Fibroblast of the aortic adventitia (primary cell): ENCODE measurements at places on chromosomes 2 and 18. TPM values are rescaled to one million over a fixed set of nuclear protein-coding genes. Genes with fewer than 3 reads are reported as not detected.
A peak's percentile ranks its signal among the peaks of the same experiment; 100 is the strongest.

GRCh38 chr2:38353402-38353801, 23.7 kb downstream of the ATL2 start:
- no peak for DNase-seq

GRCh38 chr2:53969285-53969967, 1.4 kb downstream of the PSME4 start:
- peak; percentile 45 for DNase-seq

DNA sequence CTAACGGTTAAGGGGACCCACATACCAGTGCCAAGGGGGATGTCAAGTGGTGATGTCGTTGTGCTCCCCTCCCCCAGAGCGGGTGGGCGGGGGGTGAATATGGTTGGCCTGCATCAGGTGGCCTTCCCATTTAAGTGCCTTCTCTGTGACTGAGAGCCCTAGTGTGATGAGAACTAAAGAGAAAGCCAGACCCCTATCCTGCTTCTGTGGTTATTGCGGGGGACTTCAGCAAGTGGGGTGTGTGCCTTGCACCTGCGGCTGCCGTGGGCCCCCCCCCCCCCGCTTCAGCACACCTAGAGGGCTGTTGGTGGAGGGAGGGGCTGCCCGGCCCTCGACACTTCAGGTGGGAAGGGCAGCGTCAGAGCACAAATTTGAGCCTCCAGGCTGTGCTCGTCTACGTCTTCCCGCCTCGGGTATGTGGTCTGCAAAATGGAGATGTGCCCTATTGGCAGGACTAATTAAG, 6.1 kb downstream of the CTDSP1 start:
- DNase-seq, result no peak

DNA sequence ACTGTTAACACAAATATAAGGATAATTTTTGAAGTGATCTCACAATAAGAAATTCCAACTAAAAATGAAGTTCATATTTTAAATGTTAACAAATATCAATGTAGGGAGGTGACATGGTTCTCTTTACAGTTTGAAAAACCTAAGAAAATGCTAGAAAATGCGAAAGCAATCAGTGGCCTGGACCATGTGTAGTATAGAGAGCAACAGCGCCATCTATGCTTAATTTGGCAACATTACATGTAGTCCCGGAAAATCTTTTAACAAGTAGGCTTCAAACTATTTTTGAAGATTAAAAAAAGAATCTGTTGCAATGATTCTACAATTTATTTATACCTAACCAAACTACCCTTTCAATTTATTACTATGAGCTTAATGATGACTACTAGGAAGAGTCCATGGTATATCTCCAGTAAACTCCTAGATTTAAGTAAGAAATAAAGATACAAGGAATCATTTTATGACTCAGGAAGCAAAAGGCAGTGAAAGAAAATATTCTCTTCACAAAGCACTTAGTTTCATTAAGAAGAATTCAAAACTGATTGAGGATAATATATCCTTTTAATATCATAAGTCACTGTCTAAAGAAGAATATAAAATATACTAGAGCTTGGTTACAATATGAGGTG, 33.3 kb downstream of the NDUFA10 start:
- DNase-seq, result peak; percentile 83

DNA sequence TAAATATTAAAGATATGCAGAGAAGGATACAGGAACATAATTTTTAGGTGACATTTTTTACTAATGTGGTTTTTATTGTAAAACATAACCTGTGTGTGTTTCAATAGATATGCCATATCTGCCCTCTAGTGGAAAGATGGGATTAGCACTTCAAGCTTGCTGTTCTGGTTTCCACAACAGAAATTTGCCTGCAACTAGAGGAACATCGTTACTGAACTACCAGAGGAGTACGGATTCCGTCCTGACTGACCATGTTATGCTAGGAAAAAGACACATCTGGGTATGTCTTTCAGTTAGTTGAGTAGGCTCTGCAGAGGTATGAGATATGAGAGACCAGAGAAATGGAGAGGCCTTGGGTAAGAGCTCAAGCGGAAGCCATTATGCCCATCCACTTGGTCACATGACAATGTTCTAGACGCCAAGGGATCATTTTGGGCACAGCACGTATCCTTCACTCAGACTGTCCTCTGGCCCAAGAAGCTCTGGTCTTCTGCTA, 104.9 kb downstream of the MBD2 start:
- DNase-seq, result peak; percentile 87

DNA sequence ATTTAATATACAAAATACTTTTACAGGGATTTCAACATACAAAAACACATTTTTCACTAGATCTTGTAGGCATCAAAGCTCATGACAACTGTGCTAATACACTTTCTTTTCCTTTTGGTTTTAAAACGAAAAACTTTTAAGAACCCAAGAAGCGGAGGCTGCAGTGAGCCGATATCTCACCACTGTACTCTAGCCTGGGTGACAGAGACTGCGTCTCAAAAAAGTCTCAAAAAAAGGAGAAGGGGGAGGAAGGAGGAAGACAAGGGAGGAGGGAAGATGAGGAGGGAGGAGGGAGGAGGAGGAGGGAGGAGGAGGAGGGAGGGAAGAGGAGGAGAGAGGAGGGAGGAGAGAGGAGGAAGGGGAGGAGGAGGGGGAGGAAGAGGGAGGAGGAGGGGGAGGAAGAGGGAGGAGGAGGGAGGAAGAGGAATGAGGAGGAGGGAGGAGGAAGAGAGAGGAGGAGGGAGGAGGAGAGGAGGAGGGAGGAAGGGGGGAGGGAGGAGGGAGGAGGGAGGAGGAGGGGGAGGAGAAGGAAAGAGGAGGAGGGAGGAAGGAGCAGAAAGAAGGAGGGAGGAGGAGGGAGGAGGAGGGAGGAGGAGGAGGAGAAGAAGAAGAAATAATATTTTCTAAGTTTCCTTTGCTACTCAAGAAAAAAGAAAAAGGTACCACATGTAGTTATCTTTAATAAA, 13.8 kb downstream of the ROCK2 start:
- peak; percentile 39 for DNase-seq

Gene RUFY4
- not detected in 2 replicates for total RNA-seq

DNA sequence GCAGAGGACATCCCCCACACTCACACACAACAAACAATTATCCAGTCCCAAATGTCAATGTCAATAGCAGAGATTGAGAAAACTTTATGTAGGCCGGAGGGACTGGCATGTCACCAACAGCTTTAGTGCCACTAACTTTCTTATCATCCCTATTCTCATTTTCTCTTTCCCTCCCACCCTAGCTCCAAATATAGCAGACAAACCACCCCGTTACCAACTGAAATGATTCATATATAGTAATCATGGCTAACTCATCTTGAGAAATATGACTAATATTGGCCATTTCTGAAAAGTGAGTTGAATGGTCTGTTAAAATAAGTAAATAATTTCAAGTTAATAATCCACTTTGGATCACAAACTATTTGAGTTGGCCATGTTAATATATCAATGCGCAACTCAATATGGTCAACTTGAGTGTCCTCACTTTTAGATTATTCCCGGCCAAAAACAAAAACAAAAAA, 242.1 kb upstream of the RND3 start:
- DNase-seq, result peak; percentile 18

DNA sequence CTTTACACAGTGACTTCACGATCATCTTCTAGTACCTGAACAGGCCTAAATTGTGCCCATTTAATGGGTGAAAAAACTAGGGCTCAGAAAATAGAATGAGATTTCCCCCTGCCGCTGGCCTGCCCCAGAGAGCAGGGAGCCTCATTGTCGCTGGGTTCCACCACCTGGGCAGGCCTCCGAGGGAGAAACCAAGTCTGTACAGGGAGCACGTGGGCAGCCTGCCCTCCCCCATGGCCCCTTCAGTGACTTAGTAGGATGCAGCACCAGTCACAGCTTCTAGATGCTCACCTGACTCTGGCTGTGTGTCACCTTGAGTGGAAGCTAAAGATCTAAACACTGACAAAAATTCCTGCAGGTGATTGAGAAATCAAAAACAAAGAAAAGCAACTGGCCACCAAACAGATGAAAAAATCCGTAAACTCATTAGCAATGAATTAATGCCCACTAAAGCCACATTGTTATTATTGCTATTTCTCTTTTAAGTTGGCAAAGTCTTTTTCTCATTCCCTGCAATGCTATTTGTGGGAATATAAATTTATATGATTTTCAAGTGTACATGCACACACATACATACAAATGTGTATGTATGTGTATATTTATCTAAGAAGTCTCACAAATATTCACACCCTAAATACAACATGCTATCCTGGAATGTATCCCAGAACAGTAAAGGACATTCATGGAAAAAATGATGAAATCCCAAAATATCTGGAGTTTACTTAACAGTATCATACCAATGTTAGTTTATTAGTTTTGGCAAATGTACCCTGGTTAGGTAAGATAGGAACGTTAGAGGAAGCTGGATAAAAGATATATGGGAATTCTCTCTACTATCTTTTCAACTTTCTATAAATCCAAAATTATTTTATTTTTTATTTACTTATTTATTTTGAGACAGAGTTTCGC, 18.7 kb upstream of the ASPRV1 start:
- DNase-seq, result peak; percentile 84

DNA sequence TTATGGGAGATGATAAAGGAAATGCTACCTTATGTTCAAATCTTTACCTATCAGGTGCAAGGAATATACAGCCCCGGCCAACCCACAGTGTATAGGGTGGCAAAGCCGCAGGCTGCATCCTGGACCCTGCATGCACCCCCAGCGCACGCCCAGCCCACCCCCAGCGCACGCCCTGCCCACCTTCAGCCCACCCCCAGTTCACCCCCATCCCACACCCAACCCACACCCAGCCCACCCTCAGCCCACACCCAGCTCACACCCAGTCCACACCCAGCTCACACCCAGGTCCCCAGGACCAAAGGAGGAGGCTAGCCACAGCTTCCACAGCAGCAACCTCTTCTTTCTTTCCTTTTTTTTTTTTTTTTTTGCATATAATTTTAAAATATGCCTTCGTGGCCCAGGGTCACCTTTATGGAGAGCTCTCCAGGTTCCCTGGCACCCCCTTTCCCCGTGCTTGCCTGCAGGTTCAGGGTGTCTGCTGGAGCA, 120.9 kb downstream of the PTGR3 start:
- DNase-seq, result no peak

GRCh38 chr18:39523281-39523680, 1957.7 kb upstream of the CELF4 start:
- peak; percentile 2 for DNase-seq

DNA sequence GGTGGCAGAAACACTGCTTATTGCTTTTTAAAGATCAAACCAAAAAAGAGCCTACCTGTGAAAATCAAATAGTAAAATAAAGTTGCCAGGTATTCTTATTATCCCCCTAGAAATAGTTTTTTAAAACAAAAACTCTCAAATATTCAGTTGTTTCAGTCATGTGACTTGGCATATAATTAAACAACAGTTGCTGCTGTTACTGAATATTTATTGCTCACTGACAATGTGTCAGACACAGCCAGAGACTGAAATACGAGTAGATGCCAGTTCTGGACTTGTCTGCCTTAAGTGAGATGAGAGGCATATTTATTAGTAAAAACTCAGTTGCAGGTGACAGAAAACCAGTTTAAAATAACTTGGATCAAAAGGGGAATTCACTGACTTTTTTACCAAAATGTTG, 106.0 kb upstream of the RAB12 start:
- DNase-seq, result no peak

- no peak for DNase-seq
These were observed 87.3 kb downstream of the CBLN2 start for GRCh38 chr18:72456802-72457201.

- no peak for DNase-seq
These were observed 164.7 kb downstream of the DNAH7 start for GRCh38 chr2:195903956-195904355.

Gene GALR1
- total RNA-seq, result under 0.01 TPM in 1 of 2 replicates, not detected in the other

DNA sequence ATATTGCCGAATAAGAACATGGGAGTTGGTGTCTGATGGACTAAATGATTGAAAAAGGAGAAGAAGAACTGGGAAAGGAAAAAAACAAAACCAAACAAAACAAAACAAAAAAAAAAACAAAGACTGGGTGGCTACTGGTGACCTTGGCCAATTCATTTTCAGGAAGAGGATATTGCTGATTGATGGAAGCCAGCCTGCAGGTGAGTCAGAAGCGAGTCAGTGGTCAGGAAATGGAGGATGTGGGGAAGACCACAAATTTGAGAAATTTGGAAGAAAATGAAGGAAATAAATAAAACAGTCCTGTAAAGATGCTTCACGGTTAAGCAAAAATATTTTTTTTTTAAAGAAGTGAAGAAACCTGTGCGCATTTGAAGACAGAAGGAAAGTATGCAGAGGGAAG, 296.9 kb downstream of the ZNF521 start:
- peak; percentile 18 for DNase-seq

- no peak for DNase-seq
These were observed 66.6 kb upstream of the EML6 start for GRCh38 chr2:54656863-54657262.

Gene CHRNG
- not detected in 2 replicates for total RNA-seq

DNA sequence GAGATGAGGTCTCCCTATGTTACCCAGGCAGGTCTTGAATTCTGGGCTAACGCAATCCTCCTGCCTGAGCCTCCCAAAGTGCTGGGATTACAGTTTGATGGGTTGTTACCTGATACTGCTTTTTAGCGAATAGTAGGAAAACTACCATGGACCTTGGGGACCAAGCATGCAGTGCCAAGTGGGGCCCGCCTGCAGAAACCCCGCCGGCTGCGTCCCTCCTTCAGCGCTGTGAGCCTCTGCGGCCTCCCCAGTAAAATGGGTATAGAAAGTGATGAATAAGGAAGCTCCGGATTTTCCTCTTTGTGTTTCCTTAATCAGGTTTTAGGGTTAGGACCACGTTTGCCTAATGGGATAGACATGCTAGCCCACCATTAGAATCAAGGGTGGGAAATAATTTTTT, 30.4 kb downstream of the RAMP1 start:
- DNase-seq, result no peak

Gene RNF103
- total RNA-seq, result 25.0 and 25.1 TPM in 2 replicates

GRCh38 chr2:9767656-9768281, 75.5 kb upstream of the TAF1B start:
- DNase-seq, result no peak

DNA sequence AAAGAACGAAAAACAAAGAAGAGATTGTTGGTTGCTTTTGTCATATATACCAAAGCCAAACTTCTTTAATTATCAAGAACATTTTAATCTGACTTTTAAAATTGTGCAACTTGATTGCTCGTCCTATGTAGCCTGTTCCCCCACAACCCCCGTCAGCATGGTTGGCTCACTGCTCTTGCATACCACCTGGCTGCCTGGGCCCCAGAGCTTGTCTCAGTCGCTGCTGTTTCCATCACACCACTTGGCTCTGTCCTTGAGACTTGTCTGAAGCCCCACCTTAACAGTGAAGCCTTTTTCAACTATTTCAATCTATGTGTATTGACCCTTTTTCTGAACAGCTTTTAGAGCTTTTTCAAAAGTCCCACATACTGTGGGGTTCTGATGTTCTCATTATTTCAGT, 270.8 kb downstream of the ZNF407 start:
- no peak for DNase-seq

DNA sequence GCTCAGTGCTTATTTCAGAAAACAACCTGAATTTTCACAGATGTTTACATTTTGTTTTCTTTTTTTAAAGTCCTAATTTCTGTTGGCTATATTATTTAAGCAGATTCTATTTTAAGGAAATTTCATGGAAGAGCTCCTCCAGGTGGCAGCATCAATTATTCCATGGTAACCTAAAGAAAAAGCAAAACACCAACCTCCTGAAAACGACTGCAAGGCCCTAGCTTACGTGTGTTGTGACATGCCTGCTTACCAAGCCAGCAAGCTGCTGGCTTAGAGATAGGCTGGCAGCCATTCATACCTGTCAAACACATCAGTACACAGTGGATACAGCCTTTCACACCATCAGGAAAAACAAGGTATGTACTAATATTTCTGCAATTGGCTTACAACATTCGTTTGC, 64.9 kb downstream of the LPIN2 start:
- DNase-seq, result peak; percentile 74

- no peak for DNase-seq
These were observed 57.9 kb downstream of the ACVR1 start for GRCh38 chr2:157818227-157818626.

- peak; percentile 2 for DNase-seq
These were observed 6.9 kb downstream of the UGT1A10 start for GRCh38 chr2:233643128-233643527.
